Activated T-helper 1 cell treated with anti-CD3 and anti-CD28 coated beads, Interleukin-12 subunit alpha, Interleukin-12 subunit beta, Interleukin-2, Interleukin-4 antibody, amounts not matched to agents 30 ng/mL and 10 ng/mL and 1 ng/mL, durations not matched to agents 14 hours and 24 hours and 36 hours (primary cell): ENCODE measurements at places on chromosomes 6 and 20. TPM values are rescaled to one million over a fixed set of nuclear protein-coding genes. Genes with fewer than 3 reads are reported as not detected.
A peak's percentile ranks its signal among the peaks of the same experiment; 100 is the strongest.

The GNMT gene
- 0.54 and 0.60 TPM in 2 replicates for total RNA-seq

DNA sequence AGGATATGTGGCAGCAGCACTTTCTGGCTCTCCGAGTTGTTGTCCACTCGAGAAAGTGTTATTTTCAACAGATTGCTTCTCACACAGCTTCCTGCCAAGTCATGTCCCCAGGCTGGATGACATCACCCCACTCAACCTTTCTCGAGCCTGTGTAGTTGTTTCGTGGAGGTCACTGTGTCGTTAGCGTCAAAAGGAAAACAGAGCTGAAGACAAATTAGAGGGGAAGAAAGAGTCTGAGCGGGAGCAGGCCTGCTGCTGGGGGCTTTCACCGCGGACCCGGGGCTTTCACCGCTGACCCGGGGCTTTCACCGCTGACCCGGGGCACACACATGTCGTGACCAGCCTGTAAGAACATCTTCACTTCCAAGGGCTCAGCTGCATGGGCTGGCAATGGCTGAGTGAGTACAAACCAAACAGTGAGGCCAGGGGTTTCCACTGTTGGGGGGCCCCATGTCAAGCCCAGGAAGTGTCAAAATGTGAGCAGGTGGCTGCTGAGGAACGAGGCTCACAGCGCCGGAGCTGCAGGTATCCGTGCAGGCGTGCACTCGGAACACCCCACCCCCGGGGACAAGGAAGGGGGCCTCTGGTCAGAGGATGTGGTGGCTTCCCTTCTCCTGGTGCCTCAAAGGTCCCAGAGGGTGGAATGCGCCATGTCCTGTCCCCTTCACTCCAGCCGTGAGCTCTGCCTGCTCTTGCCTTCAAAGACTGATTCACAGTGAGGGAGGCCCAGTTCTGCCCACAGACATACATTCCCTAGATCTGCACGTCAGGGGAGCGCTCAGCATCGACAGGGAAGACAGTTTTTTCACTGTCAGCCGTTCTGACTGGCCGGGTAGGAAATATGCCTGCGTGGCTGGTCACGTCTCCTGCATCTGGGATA is 365.9 kb downstream of the TAF4 start:
- H3K4me1 ChIP-seq, result no peaks in the 10 kb centered on the region
- no peaks in the 10 kb centered on the region for H3K36me3 ChIP-seq

GRCh38 chr6:34514593-34515472 is 41.3 kb downstream of the SPDEF start:
- no peaks in the 10 kb centered on the region for H3K36me3 ChIP-seq
- no peak overlapping the region for H3K27ac ChIP-seq
- peaks cover 9% of the 10 kb centered on the region for H3K27me3 ChIP-seq
- no peaks in the 10 kb centered on the region for H3K4me1 ChIP-seq
- H3K4me3 ChIP-seq, result no peak overlapping the region
- DNase-seq, result no peak

DNA sequence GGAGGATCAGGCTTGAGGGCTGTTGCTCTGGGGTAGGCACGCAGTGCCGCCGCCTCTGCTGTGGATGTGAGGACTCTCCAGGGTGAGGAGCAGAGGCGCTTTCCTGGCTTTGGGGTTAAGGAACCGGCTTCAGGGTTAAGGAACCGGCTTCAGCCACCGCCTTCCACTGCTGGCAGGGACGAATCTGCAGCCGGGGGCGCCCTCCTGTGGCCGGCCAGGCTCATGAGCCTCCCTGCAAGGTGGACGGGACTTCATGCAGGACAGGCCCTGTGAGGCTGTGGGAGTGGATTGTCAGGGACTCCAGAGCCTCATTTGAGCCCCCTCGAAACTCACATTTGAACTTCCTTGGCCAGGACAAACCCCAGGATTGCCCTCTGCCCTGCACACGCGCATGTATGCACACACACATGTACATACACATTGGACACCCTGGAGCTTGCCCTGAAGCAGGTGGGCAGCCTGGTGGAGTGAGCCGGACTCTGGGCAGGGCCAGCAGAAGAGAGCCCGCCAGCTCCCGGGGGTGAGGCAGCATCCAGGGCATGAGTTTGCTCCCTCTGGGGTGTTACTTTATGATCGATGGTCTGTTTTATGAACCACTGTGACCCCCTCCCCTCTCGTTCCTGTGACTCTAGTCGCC is 146.9 kb downstream of the PHACTR3 start:
- H3K36me3 ChIP-seq, result no peaks in the 10 kb centered on the region
- H3K4me1 ChIP-seq, result no peaks in the 10 kb centered on the region
- no peak for DNase-seq
- H3K4me3 ChIP-seq, result no peak overlapping the region

- H3K27me3 ChIP-seq, result peaks cover 9% of the 10 kb centered on the region
- no peaks in the 10 kb centered on the region for H3K4me1 ChIP-seq
- no peak overlapping the region for H3K4me3 ChIP-seq
- no peaks in the 10 kb centered on the region for H3K36me3 ChIP-seq
- no peak overlapping the region for H3K27ac ChIP-seq
Observed at GRCh38 chr6:52908526-52908925, 972 bp downstream of the GSTA3 start.

The MED23 gene
- 34.0 and 36.3 TPM in 2 replicates for total RNA-seq

DNA sequence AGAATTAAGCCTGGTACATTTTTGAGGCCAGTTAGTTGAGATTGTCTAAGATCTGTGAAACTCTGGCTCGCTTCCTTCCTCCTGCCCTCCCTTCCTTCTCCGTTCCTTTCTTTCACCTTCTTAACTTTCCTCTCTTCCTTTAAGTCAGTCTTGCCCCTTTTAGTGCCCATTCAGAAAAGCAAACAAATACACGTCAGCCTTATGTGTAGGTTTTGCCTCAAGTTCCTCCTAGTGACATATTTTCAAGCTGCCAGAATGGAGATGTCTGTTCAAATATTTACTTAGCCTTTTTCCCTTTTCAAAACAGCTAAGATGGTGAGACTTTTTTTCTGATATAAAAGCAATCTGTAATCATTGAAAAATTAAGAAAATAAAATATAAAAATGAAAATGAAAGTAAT is 178.4 kb downstream of the FARS2 start:
- H3K27ac ChIP-seq, result no peak overlapping the region
- no peak overlapping the region for H3K4me3 ChIP-seq
- H3K27me3 ChIP-seq, result peaks cover 1% of the 10 kb centered on the region
- peaks cover under 1% of the 10 kb centered on the region for H3K36me3 ChIP-seq
- no peaks in the 10 kb centered on the region for H3K4me1 ChIP-seq
- no peak for DNase-seq

GRCh38 chr6:135323202-135323668 is 142.1 kb downstream of the MYB start:
- H3K4me3 ChIP-seq, result no peak overlapping the region
- H3K36me3 ChIP-seq, result peaks cover 11% of the 10 kb centered on the region

GRCh38 chr6:163728442-163729126 is 314.1 kb downstream of the QKI start:
- peaks cover 3% of the 10 kb centered on the region for H3K27me3 ChIP-seq
- no peaks in the 10 kb centered on the region for H3K36me3 ChIP-seq
- H3K4me3 ChIP-seq, result no peak overlapping the region
- H3K4me1 ChIP-seq, result no peaks in the 10 kb centered on the region
- no peak for DNase-seq
- H3K27ac ChIP-seq, result no peak overlapping the region

DNA sequence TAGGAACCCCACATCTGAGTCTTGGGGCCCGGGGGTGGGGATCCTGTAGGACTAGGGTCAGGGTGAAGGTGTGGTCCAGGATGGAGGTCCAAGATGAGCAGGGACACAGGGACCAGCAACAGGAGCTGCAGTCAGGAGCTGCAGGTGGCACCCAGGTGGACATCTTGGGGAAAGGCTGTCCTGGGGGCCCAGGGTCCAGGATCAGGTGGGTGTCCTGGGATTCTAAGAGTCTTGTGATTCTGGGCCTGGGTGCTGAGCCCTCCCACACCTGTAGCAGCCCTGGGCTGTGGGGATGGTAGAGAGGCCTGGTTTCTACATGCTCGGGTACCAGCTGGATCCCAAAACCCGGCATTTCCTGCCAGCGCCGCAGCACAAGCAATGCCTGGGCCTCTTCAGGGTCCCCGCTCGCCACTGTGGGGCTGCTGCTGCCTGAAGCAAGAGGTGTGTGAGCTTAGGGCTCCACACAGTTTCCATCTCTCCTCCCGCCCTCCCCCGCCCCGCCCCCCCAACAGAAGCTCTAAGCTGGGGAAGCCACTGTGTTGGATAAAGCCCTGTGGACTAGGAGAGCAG is 20.7 kb downstream of the ERGIC3 start:
- H3K36me3 ChIP-seq, result no peaks in the 10 kb centered on the region
- no peak overlapping the region for H3K4me3 ChIP-seq
- DNase-seq, result no peak

DNA sequence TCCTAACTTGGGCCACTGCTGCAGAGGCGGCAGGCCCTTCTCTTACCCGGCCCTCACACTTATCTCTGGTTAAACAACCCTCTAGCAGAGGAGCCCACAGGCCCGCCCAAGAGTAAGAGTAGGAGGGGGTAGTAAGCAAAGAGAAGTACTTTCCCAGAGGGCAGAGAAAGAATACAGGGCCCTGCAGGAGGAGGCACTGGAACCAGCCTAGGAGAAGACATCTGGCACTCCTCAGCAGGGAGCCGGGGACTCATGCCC is 10.1 kb downstream of the MTCH1 start:
- peaks cover 57% of the 10 kb centered on the region for H3K36me3 ChIP-seq
- H3K4me1 ChIP-seq, result peaks cover 20% of the 10 kb centered on the region
- H3K27me3 ChIP-seq, result no peaks in the 10 kb centered on the region

The SAMD3 gene
- total RNA-seq, result 3.1 and 4.6 TPM in 2 replicates

DNA sequence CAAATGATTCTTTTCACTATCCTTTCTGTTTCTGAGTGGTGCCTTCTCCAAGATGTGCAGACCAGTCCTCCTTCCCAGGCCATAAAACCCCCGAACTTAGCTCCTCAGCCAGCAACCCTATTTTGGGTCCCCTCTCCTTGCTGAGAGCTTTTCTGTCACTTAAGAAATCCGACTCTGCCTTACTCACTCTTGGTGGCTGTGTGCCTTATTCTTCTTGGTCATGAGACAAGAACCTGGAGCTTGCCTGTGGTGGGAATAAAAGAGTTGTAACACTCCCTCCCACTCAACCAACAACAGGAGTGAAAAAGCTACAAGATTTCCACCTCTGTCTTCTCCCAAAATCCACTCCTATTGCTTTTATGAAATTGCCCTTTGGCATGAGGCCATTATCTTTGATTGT is 62.6 kb downstream of the RPS12 start:
- H3K36me3 ChIP-seq, result no peaks in the 10 kb centered on the region
- no peaks in the 10 kb centered on the region for H3K4me1 ChIP-seq
- H3K27me3 ChIP-seq, result peaks cover 9% of the 10 kb centered on the region

- H3K27ac ChIP-seq, result no peak overlapping the region
- H3K27me3 ChIP-seq, result no peaks in the 10 kb centered on the region
Observed at GRCh38 chr6:163814494-163815364, 400.2 kb downstream of the QKI start.

- H3K27me3 ChIP-seq, result no peaks in the 10 kb centered on the region
- DNase-seq, result no peak
- no peaks in the 10 kb centered on the region for H3K4me1 ChIP-seq
Observed at GRCh38 chr6:66948106-66948505, 1241.1 kb upstream of the EYS start.

The HLA-DRB5 gene
- total RNA-seq, result 15.8 and 20.3 TPM in 2 replicates

DNA sequence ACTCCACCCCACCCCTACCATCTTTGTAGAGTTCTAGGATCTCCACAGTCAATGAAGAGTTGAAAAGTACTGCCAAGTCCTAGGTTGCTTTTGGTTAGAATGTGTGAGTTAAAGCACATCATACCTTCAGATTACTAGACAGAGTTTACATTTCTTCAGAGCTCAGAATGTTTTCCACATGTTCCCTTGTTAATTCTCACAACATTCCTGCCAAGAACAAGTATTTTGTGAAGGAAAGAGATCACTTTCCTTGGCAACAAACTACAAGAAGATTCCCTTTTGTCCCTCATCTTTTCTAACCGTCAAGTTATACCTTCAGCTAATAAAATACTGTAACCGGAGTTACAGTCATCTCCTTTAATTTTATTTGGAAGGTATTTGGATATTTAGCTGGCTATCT is 266.8 kb downstream of the ZFAND3 start:
- no peaks in the 10 kb centered on the region for H3K27me3 ChIP-seq
- peaks cover 28% of the 10 kb centered on the region for H3K36me3 ChIP-seq
- H3K4me1 ChIP-seq, result no peaks in the 10 kb centered on the region
- DNase-seq, result no peak

- H3K36me3 ChIP-seq, result no peaks in the 10 kb centered on the region
- H3K4me1 ChIP-seq, result no peaks in the 10 kb centered on the region
- no peak overlapping the region for H3K4me3 ChIP-seq
- no peak for DNase-seq
- H3K27ac ChIP-seq, result no peak overlapping the region
Observed at GRCh38 chr6:132598473-132598872, 8.9 kb upstream of the TAAR5 start.

The CUTA gene
- 131 and 137 TPM in 2 replicates for total RNA-seq

DNA sequence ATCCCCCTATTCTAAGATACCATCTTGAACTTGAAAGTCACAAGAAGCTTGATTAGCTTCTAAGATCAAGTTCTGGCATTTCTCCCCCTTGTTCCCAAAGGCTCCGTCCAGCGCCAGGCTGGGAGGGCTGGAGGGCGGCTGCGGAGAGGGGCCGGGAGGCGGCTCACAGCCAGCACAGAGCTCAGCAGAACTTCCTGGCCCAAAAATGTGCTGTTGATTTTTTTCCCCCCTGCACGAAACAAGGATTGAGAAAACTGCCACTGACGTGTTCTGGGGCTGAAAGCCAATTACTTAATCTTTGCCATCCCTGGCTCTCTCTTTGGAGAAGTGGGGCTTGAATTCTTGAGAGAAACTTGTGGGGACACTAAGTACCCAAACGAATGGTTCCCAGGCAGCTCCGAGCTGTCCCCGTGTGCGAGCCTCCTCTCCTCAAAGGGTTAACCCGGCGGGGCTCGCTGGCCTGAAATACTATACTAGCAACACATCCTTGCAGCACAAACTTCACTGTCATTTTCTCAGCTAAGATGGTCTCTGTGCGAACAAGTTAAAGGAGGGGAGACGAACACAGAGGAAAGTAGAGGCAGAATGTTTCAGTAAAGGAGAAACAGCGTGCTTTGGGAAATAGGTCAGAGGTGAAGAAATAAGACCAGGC is 452 bp downstream of the TRAF3IP2 start:
- H3K4me3 ChIP-seq, result peak overlapping the region; percentile 90
- H3K4me1 ChIP-seq, result peaks cover 56% of the 10 kb centered on the region
- DNase-seq, result peak; percentile 11
- peak overlapping the region; percentile 100 for H3K27ac ChIP-seq
- no peaks in the 10 kb centered on the region for H3K27me3 ChIP-seq
- peaks cover 7% of the 10 kb centered on the region for H3K36me3 ChIP-seq

DNA sequence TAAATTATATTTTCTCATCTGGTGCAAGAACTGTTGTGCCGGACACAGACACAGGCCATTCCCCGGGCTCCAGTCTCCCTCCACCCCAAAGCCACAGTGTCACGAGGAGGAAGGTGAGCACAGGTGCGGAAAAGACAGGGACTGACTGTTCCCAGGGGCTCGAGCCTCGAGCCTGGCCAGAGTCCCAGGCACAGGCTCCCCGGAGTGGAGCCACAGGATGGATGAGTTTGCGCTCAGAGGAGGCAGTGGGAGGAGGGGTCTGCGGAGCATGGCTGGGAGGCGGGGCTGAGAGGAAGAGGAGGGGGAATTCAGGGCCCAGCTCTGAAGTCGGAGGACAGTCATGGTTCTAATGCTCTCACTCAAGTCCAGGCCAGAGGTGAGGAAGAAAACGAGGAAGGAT is 284.8 kb downstream of the SMOC2 start:
- no peak overlapping the region for H3K4me3 ChIP-seq
- DNase-seq, result no peak
- no peaks in the 10 kb centered on the region for H3K27me3 ChIP-seq
- H3K27ac ChIP-seq, result no peak overlapping the region
- no peaks in the 10 kb centered on the region for H3K4me1 ChIP-seq
- no peaks in the 10 kb centered on the region for H3K36me3 ChIP-seq

The SLCO4A1 gene
- 47.6 and 49.8 TPM in 2 replicates for total RNA-seq

GRCh38 chr20:5067877-5068645 is 51.7 kb downstream of the PCNA start:
- no peak for DNase-seq
- H3K36me3 ChIP-seq, result peaks cover 3% of the 10 kb centered on the region
- no peaks in the 10 kb centered on the region for H3K27me3 ChIP-seq
- no peak overlapping the region for H3K27ac ChIP-seq
- H3K4me1 ChIP-seq, result peaks cover 27% of the 10 kb centered on the region

The RBM39 gene
- 349 and 357 TPM in 2 replicates for total RNA-seq
